Stimulated activated CD4-positive, alpha-beta T cell treated with anti-CD3 and anti-CD28 coated beads, TNF-alpha, amount 100 ng/mL, for 24 hours (primary cell): ENCODE measurements at places on chromosomes 6 and 20.

DNA sequence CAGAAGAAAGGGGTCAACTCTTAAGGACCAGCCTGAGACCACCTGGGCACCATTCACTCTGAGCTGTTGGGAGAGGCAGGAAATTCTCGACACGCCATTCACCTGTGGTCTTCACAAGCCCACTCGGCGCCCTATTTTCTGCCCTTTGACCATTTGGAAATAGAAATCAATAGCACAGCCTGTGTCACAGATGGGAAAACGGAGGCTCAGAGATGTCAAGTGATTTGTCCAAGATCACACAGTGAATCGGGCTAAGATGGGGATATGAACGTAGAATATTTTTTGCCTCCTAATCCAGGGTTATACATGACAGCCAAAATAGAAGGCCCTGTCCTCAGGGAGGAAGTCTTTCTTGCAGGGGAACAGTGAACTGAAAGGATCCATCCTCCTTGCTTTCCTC, 3.0 kb upstream of the APOBEC2 start:
- DNase-seq = no peak

DNA sequence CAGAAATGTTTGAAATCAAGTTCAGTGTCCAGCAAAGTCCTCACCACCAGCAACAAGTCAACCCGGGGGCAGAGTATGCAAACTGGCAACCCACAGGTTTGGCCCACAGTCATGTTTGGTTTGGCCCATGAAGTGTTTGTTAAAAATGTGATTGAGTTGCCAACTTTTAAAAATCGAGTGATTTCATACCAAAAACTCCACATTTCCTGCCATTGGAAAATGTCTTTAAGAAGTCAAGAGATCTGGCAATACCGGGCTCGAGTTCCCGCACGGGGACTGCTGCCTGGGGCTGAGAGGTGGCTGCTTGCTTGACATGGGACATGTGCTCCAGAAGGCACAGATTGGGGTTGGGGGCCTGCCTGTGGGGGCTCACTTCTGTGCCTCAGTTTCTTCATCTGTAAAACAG, 36.1 kb downstream of the PREX1 start:
- DNase-seq = no peak

DNA sequence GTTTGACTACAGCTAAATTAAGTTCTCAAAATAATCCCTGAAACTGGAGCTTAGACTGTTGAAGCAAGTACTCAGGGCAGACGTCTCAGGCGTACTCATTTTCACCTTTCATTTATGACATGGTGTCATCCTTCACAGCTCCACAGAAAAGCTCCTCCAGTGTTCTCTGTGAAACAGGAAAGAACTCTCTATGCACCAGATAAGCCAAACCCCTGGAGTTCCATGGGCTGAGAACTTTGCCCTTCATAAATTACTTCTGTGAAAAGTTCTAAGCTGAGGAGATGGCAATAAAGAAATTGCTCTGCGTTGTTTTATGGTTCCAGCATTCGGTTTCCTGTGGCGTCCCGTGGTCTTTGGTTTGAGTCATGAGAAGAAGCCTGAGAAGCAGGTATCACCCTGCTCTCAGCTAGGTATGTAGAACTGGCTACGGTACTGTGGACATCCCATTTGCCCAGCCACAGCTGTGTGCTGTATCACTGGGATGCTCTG, 20.2 kb upstream of the RREB1 start:
- DNase-seq = no peak

- DNase-seq = no peak
Observed at GRCh38 chr6:108661982-108662381, 101.3 kb downstream of the FOXO3 start.

DNA sequence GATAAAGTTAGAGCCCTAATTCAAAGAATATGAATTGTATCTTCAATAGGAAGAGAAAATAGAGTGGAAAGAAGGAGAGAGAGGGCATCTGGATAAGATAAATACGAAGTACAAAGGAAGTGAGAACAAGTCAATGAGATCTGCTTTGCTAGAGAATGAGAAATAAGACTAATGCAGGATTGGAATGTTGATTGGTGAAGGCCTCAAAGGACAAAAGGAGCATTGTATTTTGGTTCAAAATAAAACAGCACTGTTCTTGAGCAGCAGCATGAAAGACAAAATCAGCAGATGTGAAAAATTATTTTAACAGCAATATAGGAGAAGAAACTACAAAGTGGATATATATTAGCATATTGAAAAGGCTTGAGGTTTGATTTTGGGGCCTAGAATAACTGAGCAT, 5.1 kb upstream of the TMEM244 start:
- DNase-seq = no peak

GRCh38 chr6:37190159-37190535, 20.2 kb downstream of the PIM1 start:
- no peak for DNase-seq

- DNase-seq = no peak
Observed at GRCh38 chr6:131510094-131510493, 62.9 kb upstream of the ARG1 start.

GRCh38 chr6:47862731-47863130, 80.9 kb downstream of the OPN5 start:
- DNase-seq = no peak

DNA sequence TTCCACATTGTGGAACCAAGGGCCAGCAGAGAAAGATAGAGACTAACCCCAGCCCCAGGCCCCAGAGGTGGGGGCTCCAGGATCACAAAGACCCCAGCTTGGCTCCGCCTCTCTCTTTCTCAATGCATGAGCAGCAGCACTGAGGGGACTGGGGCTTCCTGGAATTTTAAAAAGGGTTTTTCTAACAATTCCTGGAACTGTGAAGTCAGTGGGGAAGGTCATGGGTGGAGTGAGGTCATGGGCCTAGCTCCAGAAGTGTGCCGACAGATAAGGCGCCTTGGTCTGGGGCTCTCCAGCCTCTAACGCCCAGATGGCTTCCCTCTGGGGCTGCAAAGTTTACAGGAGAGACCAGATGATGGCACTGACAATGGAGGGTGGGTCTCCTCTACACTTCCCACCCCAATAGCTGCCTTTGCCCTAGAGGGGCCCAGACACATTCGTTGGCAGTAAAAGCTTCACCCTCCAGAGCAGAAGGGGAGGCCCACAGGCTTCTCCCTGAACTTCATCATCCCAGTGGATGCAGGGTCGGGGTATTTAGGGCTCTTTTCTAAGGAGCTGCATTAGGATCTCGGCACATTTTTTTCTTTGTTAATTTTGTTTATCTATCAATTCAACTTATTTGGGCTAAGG, 46.9 kb upstream of the CD93 start:
- DNase-seq = no peak

DNA sequence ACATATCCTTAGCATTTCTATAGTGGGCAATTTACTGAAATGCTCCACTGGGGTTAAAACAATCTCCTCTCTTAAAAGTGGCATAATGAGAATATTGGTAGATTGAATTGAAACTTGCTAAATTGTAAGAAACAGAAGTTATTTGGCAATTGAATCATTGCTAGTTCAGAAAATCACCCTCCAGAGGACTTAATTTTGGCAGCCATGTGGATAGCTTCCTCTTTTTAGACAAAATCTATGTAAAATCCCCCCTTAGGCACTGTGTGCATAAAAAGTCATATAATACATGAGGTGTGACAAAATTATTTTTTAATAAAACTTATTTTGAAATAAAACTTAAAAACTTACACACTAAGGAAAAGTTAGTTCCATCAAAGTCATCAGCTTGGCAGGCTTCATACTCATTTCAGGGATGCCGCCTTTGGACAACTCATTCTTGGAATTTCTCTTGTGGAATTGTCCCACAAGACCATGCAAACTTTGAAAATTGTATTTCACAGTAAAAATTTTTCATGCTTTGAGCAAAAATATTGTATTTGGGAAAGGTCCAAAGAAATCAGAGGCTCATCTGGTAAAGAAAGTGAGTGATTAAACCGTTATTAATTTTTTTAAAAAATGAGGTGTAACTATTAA, 473.0 kb downstream of the BCKDHB start:
- no peak for DNase-seq

GRCh38 chr6:46137387-46137786, 7.6 kb downstream of the ENPP4 start:
- DNase-seq = no peak

DNA sequence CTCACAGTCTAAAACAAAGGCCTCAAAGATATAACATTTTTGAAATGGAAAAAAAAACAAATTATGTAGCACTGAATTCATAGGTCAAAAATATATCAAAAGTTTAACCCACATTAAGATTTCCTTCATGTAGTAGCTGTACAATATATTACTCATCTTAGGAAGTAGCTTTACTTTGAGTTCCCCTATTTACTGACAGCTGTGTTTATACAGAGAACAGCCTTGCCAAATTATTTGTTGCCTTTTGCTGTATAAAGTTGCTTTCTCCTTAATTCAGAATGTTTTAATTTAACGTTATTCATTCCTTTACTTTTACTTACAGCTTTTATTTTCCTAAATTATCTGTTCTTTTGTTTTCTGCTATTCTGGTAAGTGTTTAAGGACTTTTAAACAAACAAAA, 181.0 kb downstream of the COL12A1 start:
- DNase-seq = no peak

- no peak for DNase-seq
Observed at GRCh38 chr6:16903470-16903869, 142.2 kb upstream of the ATXN1 start.

DNA sequence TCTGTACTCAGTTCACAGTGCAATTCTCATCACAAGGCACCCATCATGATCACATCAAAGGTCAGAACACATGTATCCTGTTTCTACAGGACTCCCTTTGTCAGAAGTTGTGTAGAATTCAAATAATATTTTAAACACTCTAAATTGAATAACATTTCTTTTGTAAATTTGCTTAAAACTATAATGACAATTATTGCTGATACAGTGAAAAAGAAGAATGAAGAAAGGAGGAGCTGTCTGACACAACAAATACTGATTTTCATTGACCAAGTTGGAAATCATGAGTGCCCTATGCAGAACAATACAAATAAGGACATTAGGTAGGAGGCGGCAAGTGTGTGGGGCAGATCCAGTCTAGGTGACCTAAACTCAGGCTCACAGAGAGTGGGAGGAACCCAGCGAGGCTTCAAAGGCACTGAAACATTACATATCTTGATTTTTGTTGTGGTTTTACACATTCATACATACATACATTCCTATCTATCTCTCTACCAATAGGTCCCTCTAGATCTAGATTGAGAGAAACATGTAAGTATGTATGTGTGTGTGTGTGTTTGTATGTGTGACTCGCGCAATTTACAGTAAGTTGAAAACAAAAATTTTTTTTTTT, 79.2 kb upstream of the SLC2A12 start:
- no peak for DNase-seq

- no peak for DNase-seq
Observed at GRCh38 chr6:170184316-170184715, 106.6 kb downstream of the DLL1 start.

GRCh38 chr6:160986851-160987250, 4.7 kb upstream of the MAP3K4 start:
- DNase-seq = no peak

DNA sequence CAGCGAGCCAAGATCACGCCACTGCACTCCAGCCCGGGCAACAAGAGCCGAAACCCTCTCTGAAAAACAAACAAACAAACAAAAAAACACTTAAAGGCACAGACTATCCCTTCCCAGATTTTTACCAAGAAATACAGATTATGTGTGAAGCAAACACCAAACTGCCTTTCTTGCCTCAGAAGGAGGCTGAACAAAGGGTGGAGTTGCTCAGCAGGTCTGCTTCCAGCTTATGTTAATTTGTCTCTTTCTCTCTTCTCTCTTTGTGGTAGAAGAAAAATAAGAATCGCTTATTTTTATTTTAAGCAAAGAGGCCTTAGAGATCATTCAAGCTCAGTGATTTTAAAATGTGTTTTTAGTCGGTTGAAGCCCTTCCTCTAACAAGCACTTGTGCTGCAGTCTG, 14.2 kb downstream of the TUBB2A start:
- DNase-seq = no peak

- DNase-seq = no peak
Observed at GRCh38 chr6:74765486-74765885, 440.4 kb downstream of the COL12A1 start.

- no peak for DNase-seq
Observed at GRCh38 chr20:46938434-46938833, 43.8 kb downstream of the EYA2 start.

GRCh38 chr20:18048176-18048575, 9.5 kb downstream of the OVOL2 start:
- DNase-seq = no peak

DNA sequence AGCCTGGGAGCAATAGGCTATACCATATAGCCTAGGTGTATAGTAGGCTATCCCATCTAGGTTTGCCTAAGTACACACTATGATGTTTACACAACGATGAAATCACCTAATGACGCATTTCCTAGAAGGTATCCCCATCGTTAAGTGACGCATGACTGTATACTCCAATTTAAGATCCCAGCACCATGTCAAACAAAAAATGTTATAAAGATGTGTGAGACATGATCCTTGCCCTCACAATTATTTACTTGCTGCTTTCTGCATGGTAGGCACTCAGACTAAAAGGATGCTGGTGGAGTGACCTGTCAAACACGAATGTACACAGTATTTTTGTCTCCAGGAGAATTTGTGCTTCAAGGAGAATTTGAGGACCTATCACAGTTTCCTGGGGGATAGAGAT, 32.3 kb downstream of the SNAP25 start:
- DNase-seq = no peak

DNA sequence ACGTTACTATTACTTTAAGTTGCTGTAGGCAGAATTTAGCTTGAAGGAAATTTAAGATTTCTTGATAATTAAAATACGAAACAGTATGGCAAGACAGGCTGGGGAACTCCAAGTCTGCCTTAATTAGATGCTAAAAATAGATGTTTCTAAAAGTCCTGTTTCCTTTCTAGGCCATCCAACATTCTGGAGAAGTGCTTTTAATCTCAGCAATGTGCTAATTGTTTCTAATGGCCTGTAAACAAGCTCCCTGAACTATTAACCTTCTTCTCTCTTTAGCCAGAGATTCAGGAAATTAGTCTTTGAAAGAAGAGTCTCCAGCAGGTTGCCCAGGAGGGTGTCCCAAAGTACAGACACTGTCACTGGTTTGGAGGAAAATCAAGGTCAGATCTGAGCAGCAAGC, 677.3 kb upstream of the AGPAT4 start:
- DNase-seq = no peak

GRCh38 chr6:86581833-86582232, 355.5 kb upstream of the HTR1E start:
- no peak for DNase-seq

- DNase-seq = no peak
Observed at GRCh38 chr20:59776626-59777330, 156.7 kb downstream of the SYCP2 start.

DNA sequence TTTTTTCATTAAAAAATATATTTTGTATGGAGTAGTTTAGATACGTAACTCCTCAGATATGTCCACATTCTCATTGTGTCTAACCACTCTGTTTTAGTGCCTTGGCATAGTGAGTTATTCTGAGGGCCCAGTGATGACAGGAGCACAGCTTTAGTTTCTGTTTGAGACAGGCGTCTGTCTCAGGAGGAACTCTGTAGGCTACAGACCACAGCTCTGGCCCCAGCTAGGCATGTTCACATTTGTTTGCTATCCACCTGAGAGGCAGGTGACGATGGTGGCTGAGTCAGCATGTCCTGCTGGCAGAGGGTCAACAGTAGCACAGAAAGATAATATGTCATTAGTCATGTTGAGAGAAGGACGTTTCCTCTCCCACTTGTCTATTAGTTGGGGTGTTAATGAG, 16.3 kb downstream of the LRRC1 start:
- DNase-seq = no peak

GRCh38 chr6:99165838-99166237, 183.6 kb downstream of the FAXC start:
- DNase-seq = no peak
